ENCODE measurements at places on chromosomes 6 and 20. TPM values are rescaled to one million over a fixed set of nuclear protein-coding genes. Genes with fewer than 3 reads are reported as not detected.

DNA sequence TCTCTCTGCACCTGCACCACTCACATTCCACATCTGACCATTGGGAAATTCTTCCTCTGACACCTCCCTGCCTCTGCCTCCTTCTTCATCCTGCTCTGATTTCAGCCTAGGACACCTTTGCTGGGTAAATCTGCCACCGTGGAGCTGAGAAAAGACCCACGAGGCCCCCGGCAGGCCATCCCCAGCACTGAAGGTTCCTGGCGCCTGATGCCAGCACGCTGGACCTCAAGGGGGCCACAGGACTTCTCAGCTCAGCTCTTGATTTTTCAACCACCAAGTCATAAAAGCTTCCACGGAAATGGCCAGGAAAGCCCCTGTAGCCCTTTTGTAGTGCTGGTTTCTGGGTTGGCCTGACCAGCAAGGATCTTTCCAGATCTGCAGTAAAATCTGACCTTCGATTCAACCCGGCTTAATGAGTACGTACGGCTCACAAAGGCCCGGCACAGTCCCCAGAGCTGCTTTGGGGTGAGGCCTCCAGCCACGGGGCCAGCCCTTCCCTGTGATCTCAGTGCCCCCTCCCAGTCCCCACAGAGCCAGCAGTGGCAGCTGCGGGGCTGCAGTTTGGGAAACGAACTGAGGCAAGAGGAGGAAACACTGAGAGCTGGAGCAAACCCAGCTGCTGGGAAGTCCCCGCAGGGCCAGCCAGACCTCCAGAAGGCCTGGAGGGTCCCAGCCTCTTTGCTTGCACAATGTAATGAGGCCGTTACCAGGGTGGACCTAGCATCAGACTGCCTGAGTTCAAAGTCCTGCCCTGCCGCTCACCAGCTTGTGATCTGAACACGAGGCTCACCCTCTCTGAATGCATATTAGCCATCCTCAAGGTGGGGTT lies 157.5 kb downstream of the BMP7 start:
- no peaks in the 10 kb centered on the region for H3K4me1 ChIP-seq
- peak overlapping the region; percentile 14 for H3K27ac ChIP-seq
- peaks cover 5% of the 10 kb centered on the region for H3K27me3 ChIP-seq
- no peak for DNase-seq
- H3K36me3 ChIP-seq, result no peaks in the 10 kb centered on the region
- H3K4me3 ChIP-seq, result no peak overlapping the region

DNA sequence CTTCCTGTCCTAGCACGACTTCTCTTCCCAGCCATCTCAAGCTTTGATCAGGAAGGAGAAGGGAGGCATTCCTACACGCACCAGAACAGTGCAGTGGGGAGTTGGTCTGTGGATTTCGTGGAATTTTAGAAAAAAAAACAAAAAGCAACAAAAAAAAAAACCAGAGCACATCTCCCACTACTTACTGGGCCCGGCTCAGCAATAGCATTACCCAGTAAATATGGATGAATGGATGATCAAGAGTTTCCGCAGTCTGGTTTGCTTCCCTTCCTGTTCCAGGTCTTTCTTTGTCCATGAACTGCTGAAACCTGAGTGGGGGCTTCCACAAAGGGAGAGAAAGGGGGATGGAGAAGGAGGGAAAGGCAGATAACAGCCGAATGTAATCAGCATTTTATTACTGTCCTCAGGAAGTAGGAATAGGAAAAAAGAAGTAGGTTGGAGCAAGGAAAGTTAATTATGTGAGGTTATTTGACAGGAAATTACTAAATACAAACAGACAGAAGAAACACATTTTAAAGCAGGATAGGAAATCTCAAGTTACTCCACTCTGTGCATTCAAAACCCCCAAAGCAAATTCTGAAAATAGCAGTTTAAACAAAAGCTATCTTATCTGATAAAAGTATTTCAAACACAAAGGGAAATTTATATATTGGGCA lies 349.0 kb downstream of the PRL start:
- H3K27me3 ChIP-seq, result no peaks in the 10 kb centered on the region
- H3K4me3 ChIP-seq, result no peak overlapping the region
- DNase-seq, result no peak
- H3K4me1 ChIP-seq, result peaks cover 41% of the 10 kb centered on the region
- H3K36me3 ChIP-seq, result no peaks in the 10 kb centered on the region
- no peak overlapping the region for H3K27ac ChIP-seq

DNA sequence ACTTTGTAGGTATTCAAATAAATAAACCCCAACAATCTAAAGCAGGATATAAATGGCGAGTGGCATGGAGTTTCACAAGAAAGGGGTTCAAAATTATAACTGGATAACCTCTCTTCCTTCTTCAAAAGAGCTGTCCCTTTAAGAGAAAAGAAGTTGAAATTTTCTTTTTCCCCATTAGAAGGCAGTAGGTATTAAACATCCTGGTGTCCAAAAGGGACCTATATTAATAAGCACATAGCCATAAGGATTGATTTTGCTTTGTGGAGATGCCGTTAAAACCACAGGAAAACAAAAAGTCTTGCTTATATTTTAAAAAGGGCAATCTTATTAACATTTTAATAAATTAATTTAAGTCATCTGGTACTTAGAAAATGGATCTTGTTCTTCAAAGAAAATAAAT lies 76.5 kb downstream of the LYRM4 start:
- H3K36me3 ChIP-seq, result no peaks in the 10 kb centered on the region
- no peak overlapping the region for H3K27ac ChIP-seq
- H3K4me1 ChIP-seq, result no peaks in the 10 kb centered on the region

- no peaks in the 10 kb centered on the region for H3K36me3 ChIP-seq
- no peaks in the 10 kb centered on the region for H3K4me1 ChIP-seq
- H3K27me3 ChIP-seq, result no peaks in the 10 kb centered on the region
- no peak for DNase-seq
- no peak overlapping the region for H3K27ac ChIP-seq
- H3K4me3 ChIP-seq, result no peak overlapping the region
These were observed 142.5 kb upstream of the PREP start for GRCh38 chr6:105545228-105545920.

DNA sequence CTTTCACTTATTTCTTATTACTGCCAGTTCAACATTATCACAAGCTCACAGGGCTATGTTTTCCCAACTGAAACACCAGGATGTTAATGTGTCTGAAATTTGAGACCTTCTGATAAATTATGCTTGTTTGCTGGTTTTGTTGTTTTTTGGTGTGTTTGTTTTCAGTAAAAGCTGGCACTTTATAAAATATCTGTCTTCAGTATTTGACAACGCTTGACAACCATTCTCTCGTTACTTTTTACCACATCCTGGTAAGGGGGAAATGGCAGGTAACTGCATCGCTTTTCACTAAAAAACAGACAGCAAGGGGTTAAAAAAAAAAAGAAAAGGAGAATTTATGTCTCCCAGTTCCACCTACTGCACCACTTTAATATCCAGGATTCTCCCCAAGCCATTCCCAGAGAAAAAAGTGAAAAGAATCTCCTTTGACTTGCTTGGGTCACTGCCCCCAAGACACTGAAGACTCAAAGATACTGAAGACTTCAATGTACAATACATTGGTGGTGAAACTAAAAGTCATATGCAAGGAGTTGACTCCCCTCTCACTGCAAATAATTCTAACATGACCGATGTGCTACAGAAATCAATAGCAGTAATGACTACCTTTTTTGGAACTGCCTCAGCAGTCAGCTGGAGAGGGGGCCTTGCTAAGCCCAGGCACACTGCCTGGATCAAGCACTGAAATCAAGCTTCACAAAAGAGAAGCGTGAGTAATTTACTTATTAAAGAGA lies 88.9 kb downstream of the HIVEP2 start:
- H3K4me1 ChIP-seq, result peaks cover 16% of the 10 kb centered on the region
- H3K27ac ChIP-seq, result no peak overlapping the region
- H3K36me3 ChIP-seq, result no peaks in the 10 kb centered on the region
- no peak for DNase-seq
- H3K27me3 ChIP-seq, result no peaks in the 10 kb centered on the region
- no peak overlapping the region for H3K4me3 ChIP-seq

DNA sequence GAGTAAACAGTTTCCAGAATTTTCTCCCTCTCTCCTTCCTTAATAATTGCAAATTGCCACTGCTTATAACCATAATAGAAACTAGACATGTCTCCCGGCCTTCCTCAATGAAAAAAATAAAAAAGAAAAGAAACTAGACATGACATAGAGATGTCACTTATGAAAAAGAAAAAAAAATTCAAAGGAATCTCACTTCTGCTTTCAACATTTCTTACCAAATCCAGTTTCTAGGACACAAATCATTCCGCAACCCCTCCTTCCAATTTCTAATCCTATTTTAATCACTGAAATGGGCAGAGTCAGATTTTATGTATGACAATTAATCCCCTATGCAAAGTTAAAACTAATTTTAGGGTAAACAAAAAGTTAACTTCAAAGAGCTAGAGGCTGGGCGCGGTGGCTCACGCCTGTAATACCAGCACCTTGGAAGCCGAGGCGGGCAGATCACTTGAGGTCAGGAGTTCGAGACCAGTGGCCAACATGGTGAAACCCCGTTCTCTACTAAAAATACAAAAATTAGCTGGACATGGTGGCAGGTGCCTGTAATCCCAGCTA lies 40.1 kb upstream of the EEF1A1 start:
- H3K4me1 ChIP-seq, result no peaks in the 10 kb centered on the region
- H3K4me3 ChIP-seq, result no peak overlapping the region
- no peaks in the 10 kb centered on the region for H3K36me3 ChIP-seq
- H3K27ac ChIP-seq, result no peak overlapping the region
- no peaks in the 10 kb centered on the region for H3K27me3 ChIP-seq
- no peak for DNase-seq

DNA sequence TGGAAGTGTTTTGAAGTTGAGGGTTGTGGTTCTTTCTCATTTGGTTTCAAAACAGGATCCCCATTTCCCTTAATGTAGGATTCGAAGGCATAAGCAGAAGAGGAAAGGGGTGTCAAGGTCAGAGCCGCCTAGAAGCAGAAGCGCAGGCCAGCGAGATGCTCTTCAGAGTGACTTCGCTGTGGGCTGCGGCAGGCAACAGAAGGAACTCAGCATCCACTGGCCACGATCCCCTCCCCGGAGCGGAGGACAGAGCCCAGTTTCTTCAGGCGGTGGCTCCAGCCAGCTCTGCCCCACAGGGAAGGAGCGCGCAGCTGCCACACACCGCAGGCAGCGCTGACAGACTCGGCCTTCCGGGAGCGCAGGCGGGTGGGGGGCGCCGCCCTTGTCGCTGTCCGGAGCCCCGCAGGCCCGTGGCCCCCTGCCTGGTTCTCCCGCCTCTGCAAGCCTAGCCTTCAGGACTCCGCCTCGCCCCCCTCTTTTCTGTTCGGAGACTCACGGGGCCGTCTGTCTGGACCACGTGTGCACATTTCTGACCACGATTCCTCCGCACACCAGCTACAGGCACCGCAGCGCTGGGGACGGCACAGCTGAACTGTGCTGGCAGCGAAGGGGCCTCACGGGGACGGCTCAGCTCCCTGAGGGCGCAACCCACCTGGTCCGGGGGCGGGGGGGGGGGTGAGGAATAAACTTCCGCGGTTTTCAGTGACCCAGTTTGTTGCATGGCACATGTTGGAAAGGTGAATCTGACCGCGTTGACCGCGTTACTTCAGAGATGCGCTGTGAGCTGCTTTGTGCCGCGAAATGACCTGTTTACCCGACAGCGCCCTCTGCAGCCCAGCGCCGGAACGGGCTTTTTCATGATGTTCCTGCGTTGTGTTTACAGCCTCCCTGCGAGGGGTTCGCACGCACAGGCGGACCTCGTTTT lies 26.1 kb downstream of the TTLL2 start:
- H3K4me1 ChIP-seq, result peaks cover 24% of the 10 kb centered on the region
- H3K36me3 ChIP-seq, result no peaks in the 10 kb centered on the region
- peaks cover 6% of the 10 kb centered on the region for H3K27me3 ChIP-seq
- peak overlapping the region; percentile 73 for H3K27ac ChIP-seq
- DNase-seq, result peak; percentile 78

- peak overlapping the region; percentile 58 for H3K4me3 ChIP-seq
- DNase-seq, result no peak
- H3K27me3 ChIP-seq, result peaks cover 58% of the 10 kb centered on the region
- H3K36me3 ChIP-seq, result no peaks in the 10 kb centered on the region
- peaks cover 16% of the 10 kb centered on the region for H3K4me1 ChIP-seq
- no peak overlapping the region for H3K27ac ChIP-seq
These were observed 1.4 kb downstream of the SLC35F1 start for GRCh38 chr6:117908246-117909068.

The SERINC3 gene
- 133 TPM for total RNA-seq

The PRL gene
- total RNA-seq, result not detected

The TPBG gene
- total RNA-seq, result 10.8 TPM
